ENCODE measurements at places on chromosomes 4 and X. TPM values are rescaled to one million over a fixed set of nuclear protein-coding genes. Genes with fewer than 3 reads are reported as not detected.

- peaks cover 40% of the 10 kb centered on the region for H3K4me1 ChIP-seq
- no peaks in the 10 kb centered on the region for H3K36me3 ChIP-seq
- peak overlapping the region; percentile 78 for H3K4me3 ChIP-seq
- peak; percentile 70 for DNase-seq
Measured at GRCh38 chr4:169269916-169270809, 593 bp downstream of the SH3RF1 start.

- no peaks in the 10 kb centered on the region for H3K27me3 ChIP-seq
- no peak overlapping the region for H3K4me3 ChIP-seq
- DNase-seq: no peak
- no peaks in the 10 kb centered on the region for H3K36me3 ChIP-seq
- no peaks in the 10 kb centered on the region for H3K4me1 ChIP-seq
Measured at GRCh38 chr4:128542047-128542446, 254.4 kb upstream of the PGRMC2 start.

DNA sequence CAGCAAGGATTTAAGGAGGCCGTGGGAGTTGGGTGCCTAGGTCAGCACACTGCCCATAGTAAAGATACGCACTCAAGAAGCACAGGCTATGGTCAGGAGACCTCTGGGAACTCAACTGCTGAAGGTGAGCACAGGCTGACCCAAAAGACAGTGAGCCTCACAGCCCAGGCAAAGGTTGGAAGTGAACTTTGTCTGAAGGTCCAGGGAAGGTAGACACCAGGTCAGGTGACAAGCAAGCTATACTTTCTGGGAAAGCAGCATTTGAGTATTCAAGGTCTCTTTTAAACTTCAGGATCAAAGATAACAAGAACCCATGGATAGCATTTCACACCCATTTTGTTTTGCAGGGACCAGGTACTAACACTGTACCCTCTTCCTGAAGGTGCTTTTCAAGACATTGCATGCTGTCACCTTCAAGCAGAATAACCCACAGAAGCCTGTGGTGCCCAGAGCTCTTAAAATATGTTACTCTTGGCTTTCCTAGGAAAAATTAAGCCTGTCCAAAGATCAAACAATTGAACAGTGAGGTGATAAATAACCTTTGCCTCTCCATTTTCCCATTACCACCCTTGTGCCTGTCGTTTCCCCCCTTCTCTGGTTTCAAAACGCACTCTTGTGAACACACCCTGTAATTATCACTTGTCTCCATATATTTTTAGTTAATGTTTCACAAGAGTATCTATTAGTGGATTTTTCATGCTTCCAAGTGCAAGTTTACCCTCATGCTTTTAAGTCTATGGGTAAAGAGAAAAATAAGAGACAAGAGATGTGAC, 3.4 kb upstream of the S100G start:
- no peaks in the 10 kb centered on the region for H3K36me3 ChIP-seq
- H3K27ac ChIP-seq: no peak overlapping the region
- H3K4me1 ChIP-seq: no peaks in the 10 kb centered on the region
- H3K27me3 ChIP-seq: no peaks in the 10 kb centered on the region

GRCh38 chr4:69813628-69814027, 46.3 kb downstream of the SULT1E1 start:
- DNase-seq: no peak
- H3K27me3 ChIP-seq: no peaks in the 10 kb centered on the region
- H3K4me3 ChIP-seq: no peak overlapping the region
- H3K27ac ChIP-seq: no peak overlapping the region

DNA sequence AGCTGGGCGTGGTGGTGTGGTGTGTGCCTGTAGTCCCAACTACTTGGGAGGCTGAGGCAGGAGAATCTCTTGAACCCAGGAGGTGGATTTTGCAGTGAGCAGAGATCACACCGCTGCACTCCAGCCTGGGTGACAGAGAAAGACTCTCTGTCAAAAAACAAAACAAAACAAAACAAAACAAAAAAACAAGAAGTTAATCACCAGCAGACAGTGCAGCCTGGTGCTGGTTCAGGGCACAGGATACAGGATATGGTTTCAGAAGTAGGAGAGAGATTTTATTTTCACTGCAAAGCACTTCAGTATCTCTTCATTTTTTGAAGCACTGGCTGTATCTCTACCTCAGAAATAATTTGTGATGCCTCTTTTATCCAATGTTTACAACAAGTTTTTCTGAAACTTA, 1222.9 kb upstream of the PRKX start:
- no peaks in the 10 kb centered on the region for H3K27me3 ChIP-seq
- DNase-seq: no peak
- H3K4me1 ChIP-seq: no peaks in the 10 kb centered on the region
- H3K4me3 ChIP-seq: no peak overlapping the region
- H3K36me3 ChIP-seq: no peaks in the 10 kb centered on the region
- H3K27ac ChIP-seq: no peak overlapping the region

DNA sequence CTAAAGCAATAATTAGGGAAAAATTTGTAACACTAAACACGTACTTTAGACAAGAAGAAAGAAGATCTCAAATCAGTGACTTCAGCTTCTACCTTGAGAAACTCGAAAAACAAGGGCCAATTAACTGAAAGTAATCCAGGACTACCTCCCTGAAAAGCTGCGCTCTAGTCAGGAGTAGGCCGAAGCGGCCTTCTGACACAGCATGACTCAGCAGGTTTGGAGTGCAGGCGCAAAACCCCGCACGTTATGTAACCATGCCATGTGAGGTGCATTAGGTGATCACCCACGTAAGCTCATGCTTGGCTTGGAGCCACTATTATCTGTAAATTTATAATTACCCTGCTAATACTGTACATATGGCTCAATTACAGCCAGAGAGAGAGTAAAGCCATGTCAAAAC, 52.8 kb upstream of the CCDC149 start:
- H3K27me3 ChIP-seq: no peaks in the 10 kb centered on the region
- no peak overlapping the region for H3K4me3 ChIP-seq
- DNase-seq: no peak
- H3K36me3 ChIP-seq: no peaks in the 10 kb centered on the region
- no peak overlapping the region for H3K27ac ChIP-seq

GRCh38 chr4:85672116-85672515, 197.2 kb downstream of the ARHGAP24 start:
- H3K4me3 ChIP-seq: no peak overlapping the region
- no peaks in the 10 kb centered on the region for H3K4me1 ChIP-seq
- H3K27ac ChIP-seq: no peak overlapping the region
- H3K27me3 ChIP-seq: no peaks in the 10 kb centered on the region
- H3K36me3 ChIP-seq: no peaks in the 10 kb centered on the region

GRCh38 chrX:110914281-110914680, 118.7 kb upstream of the CHRDL1 start:
- no peaks in the 10 kb centered on the region for H3K27me3 ChIP-seq
- H3K27ac ChIP-seq: no peak overlapping the region
- H3K4me3 ChIP-seq: no peak overlapping the region
- no peak for DNase-seq
- no peaks in the 10 kb centered on the region for H3K36me3 ChIP-seq

- H3K27ac ChIP-seq: no peak overlapping the region
- DNase-seq: no peak
- H3K4me1 ChIP-seq: no peaks in the 10 kb centered on the region
- no peaks in the 10 kb centered on the region for H3K36me3 ChIP-seq
- no peak overlapping the region for H3K4me3 ChIP-seq
Measured at GRCh38 chrX:141185366-141185765, 8.4 kb upstream of the LDOC1 start.

DNA sequence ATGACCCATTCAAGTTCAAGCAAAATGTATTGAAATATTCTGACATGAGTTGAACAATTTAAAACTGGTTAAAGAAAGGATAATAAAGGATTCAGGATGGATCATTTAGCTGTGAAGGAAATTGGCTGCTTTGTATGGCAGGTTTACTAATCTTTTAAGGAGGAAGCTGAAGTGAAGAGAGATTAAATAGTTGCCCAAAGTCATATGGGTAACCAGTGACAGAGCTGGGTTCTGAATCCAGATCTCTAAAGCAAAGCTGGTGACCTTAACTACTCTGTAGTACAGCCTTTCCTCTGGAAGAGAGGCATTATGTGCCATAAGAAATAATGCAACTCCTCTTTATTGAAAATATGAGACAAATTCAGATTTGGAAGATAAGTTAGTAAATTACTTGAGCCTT, 22.8 kb downstream of the FHIP1A start:
- no peaks in the 10 kb centered on the region for H3K4me1 ChIP-seq
- no peaks in the 10 kb centered on the region for H3K36me3 ChIP-seq
- H3K4me3 ChIP-seq: no peak overlapping the region
- no peaks in the 10 kb centered on the region for H3K27me3 ChIP-seq
- no peak for DNase-seq

DNA sequence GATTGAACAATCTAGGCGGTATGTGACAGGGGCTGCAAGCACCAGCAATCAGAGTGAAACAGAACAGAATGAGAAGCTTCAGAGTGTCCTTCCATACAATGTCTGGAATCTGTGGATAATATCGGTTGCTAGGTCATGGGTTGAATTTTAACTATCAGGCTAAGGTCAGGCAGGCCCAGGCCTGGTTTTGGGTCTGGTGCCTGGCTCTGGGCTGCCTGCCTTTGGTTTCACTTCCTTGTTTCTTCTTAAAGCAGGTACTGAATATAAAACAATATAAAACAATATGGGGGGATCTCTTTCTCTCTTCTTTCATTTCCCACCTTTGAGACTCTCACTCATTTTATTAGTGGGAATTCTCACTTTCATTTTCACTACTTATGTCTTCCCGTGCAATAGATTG, 962.0 kb downstream of the CCSER1 start:
- DNase-seq: no peak
- no peak overlapping the region for H3K27ac ChIP-seq
- H3K4me3 ChIP-seq: no peak overlapping the region
- no peaks in the 10 kb centered on the region for H3K36me3 ChIP-seq

- H3K27ac ChIP-seq: no peak overlapping the region
- H3K4me1 ChIP-seq: no peaks in the 10 kb centered on the region
- H3K36me3 ChIP-seq: no peaks in the 10 kb centered on the region
- DNase-seq: no peak
Measured at GRCh38 chrX:31931225-31931624, 859.4 kb upstream of the FTHL17 start.

GRCh38 chr4:122819708-122820449, 6.8 kb upstream of the FGF2 start:
- DNase-seq: no peak
- no peaks in the 10 kb centered on the region for H3K4me1 ChIP-seq
- no peaks in the 10 kb centered on the region for H3K27me3 ChIP-seq
- no peak overlapping the region for H3K4me3 ChIP-seq

DNA sequence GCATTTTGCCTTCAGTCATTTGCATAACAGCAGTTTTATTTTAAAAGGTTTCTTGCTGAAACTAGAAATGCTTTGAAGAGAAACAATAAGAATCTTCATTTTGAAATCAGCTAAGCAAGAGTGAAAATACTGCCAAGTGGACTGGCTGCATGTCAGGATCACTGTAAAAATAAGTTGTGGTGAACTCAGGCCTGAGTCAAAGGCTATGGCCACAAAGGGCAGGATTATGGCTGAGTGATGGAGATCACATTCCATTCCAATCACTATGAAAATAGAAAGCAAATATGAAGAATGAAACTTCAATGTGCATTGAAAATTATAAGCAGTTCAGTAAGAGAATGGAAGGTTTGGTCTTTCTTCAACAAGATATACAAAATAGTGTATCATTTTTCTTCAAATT, 224.5 kb downstream of the PCDH18 start:
- DNase-seq: no peak
- no peak overlapping the region for H3K27ac ChIP-seq
- no peaks in the 10 kb centered on the region for H3K4me1 ChIP-seq
- H3K4me3 ChIP-seq: no peak overlapping the region
- H3K36me3 ChIP-seq: no peaks in the 10 kb centered on the region

GRCh38 chr4:122003335-122003734, 51.5 kb upstream of the TRPC3 start:
- H3K27me3 ChIP-seq: no peaks in the 10 kb centered on the region
- no peaks in the 10 kb centered on the region for H3K4me1 ChIP-seq
- H3K36me3 ChIP-seq: no peaks in the 10 kb centered on the region
- H3K27ac ChIP-seq: no peak overlapping the region
- DNase-seq: no peak

DNA sequence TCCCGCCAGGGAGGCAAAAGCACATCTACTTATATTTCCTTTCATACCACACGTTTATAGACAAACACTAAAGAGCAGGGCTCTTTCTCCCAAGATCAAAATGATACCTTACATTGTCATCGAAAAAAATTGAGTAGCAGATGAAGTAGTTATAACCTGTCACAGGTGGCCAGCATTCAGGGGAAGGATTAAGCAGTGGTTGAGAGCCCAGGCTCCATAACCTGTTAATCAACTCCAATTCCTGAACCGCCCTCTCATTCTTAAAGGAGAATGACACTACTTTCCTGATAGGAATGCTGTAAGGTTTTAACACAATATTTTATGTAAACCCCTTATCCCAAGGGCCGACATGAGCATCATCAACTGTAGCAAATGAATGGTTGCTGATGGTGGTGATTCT, 268.9 kb upstream of the KCNIP4 start:
- no peaks in the 10 kb centered on the region for H3K4me1 ChIP-seq
- H3K27ac ChIP-seq: no peak overlapping the region
- no peak for DNase-seq
- H3K27me3 ChIP-seq: no peaks in the 10 kb centered on the region
- H3K4me3 ChIP-seq: no peak overlapping the region

DNA sequence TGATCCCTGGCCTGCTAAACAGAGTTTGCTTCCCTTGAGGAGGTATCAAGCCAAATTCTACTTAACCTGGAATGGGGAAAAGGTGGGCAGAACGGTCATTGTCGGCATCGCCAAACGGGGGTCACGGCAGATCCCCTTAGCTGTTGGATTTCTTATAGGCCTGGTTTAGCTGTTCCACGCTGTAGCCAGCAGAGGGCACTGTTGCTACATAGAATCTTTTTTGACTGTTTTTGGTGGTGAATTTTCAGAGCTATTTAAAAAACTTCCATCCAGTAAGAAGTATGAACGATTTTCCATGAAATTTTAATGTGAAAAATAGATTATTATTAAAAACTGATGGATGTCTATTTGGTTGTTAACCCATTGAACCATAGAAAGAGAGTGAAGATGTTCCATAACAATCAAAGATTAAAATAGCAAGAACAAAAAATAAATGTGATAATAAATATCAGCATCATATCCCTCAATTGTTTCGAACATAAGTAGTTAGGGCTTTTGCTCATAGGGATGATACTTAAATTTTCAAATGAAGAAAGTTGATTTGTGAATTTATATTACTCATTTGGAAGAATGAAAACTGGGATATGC, 56.6 kb downstream of the LINC00632 start:
- no peak overlapping the region for H3K4me3 ChIP-seq
- no peaks in the 10 kb centered on the region for H3K4me1 ChIP-seq
- no peaks in the 10 kb centered on the region for H3K36me3 ChIP-seq
- DNase-seq: peak; percentile 61
- H3K27ac ChIP-seq: no peak overlapping the region

Gene FATE1
- not detected for total RNA-seq

Gene SNCA
- 24.6 TPM for total RNA-seq

Gene FAT4
- 46.2 TPM for total RNA-seq

Gene ACTRT1
- not detected for total RNA-seq

Gene ASMTL
- total RNA-seq: 30.4 TPM

Gene DSPP
- not detected for total RNA-seq

Gene PFKFB1
- total RNA-seq: 1.1 TPM

Gene NCAPG
- 0.68 TPM for total RNA-seq

Gene TCEAL7
- total RNA-seq: 34.9 TPM

Gene DMP1
- total RNA-seq: not detected

Gene DGKK
- total RNA-seq: not detected

Gene AADAT
- total RNA-seq: 10.5 TPM
